ENCODE measurements at places on chromosomes 4 and X.

DNA sequence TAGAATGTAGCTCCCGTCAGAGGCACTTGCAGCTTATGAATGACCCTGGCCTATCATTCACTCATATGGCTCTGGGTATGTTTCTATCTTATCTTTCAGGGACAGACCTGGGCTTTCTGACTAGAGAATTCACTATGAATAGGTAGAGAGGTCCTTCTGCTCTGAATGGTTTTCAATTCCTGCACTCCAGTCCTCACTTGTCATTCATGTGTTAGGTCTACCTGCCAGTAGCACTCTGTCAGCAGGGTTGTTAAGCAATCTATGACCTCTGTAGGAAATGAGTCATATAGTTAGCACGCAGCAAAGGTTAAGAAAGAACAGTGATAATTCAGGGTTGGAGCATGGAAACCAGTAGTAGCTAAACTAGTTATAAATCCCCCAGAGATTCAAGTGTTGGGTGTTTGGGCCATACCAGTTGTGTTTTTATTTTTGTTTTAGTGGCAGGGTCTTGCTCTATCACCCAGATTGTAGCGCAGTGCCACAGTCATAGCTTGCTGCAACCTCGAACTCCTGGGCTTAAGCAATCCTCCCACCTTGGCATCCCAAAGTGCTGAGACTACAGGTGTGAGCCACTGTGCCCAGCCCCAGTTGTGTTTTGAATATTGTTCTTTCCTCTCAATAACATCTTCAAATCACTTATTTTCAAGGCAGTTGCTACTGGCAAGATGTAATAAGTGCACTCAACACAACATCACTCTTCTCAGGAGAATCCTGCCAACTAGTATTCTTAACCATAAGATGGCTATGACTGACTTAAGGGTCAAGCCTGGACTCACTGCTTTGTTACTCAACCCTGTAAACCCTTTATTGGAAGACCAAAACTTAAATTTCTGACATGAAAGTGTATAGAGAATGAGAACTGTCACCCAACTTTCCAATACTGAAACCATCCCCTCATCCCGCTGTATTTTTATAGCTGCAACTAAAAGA, 25.1 kb downstream of the ARL13A start:
- no peak for DNase-seq

GRCh38 chrX:114930227-114930626, 87.2 kb downstream of the IL13RA2 start:
- no peak for DNase-seq

GRCh38 chr4:129218360-129218759, 122.4 kb downstream of the C4orf33 start:
- no peak for DNase-seq

DNA sequence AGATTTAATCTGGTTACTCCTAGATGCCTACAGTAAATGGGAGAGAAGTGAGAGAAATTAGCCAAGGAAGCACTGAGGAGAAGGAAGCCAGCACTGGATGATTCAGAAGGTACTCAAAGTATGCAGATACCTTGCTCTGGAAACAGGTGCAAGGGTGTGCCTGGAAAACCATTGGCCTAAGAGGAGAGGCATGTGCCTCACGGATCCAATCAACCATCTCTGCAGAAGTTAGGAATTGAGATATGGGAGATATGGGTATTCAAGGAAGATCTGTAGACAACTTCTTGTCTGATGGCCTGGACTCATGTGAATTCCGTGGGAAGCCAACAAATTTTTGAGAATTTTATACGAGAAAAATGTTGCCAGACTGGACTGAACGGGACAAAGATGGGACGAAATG, 4.7 kb downstream of the H2BW1 start:
- no peak for DNase-seq

- peak; percentile 31 for DNase-seq
Measured at GRCh38 chrX:115940888-115941332, 229.6 kb upstream of the AGTR2 start.

DNA sequence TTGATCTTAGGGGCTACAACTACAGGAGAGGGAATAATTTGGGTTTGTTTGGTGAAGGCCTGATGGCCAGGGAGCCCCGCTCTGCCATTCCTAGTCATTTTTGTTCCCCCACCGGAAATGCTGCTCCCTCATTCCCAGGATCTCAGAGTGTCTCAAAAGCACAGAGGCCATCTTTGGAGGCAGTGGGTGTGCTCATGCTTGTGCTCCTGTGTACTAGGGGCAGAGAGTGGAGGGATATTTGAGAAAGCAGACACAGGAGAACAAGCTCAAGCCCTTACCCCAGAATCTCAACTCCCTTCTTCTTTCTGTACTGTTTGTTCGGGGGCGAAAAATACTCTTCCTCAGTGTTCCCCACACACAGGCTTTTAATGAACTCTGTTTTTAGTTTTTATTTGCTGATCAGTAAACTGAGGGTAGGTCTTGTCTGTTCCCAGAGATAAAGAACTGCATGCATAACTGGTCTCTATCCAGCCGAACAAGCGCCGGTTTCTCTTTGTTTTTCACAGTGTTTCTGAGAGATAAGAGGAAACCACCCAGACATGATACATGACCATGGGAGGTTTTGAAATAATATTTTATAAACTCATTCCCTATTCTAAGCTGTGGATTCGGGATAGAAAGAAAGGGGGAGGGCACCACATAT, 32.9 kb upstream of the XK start:
- no peak for DNase-seq

DNA sequence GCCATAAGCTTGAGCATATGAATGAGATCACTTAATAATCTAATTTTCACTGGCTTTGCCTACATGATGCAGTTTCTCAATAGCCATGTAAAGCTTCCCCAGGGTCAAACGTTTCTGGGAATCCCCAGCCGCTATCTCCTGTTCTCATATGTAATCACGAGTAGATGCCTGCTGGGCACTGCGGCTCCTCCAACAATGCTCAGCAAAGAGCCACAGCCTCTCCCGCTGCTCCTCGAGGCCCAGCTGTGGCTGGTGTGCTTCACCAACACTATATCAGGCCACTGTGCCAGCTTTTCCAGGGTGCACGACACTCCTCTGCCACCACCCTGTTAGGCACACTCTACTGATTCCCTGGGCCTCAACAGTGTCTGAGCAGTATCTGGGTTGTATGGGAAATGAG, 78.3 kb upstream of the RASGEF1B start:
- no peak for DNase-seq

- DNase-seq: no peak
Measured at GRCh38 chr4:94819371-94820168, 61.8 kb downstream of the BMPR1B start.

- no peak for DNase-seq
Measured at GRCh38 chrX:12994321-12994720, 19.4 kb downstream of the TMSB4X start.

- no peak for DNase-seq
Measured at GRCh38 chr4:1113311-1114009, at the start of gene RNF212. TSS of gene RNF212 (minus strand) at chr4:1113564. CDS start at chr4:1113464, 100 bp downstream.

DNA sequence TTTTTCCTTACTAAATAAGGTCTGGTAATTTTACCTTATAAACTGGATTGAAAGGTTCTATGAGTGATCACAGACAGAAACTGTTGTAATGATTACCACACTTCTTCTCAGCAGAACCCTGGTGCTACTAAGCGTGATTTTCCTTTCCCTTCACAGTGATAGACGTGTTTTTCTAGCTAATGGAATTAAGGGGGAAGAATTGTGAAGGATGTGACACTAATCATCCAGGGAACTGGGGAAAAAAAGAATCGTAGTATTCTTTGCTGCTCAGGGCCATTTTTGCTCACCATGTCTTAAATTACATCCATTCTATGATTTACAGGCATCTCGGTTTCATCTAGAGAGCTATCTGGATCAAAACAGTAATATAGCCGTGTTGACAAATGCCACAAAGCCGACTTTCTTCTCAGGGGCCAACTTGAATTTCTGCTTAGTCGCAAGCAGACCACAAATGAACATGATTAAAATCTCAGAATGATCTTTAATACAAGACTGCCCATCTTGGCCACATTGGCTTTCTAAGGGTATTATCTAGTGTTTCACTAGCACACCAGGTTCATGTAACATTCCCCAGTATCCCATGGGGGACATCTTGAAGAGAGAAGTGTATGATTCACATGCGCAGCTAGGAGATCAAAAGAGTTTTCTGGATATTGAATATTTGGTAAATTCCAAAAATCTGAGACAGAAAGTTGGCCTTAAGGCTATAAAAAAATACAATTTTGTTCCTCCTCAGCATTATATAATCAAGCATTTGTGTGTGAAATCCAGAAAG, 154.0 kb downstream of the UGT8 start:
- DNase-seq: no peak

- no peak for DNase-seq
Measured at GRCh38 chr4:89108091-89108490, 3.2 kb upstream of the TIGD2 start.

GRCh38 chr4:78480286-78480685, 71.3 kb upstream of the ANXA3 start:
- no peak for DNase-seq

DNA sequence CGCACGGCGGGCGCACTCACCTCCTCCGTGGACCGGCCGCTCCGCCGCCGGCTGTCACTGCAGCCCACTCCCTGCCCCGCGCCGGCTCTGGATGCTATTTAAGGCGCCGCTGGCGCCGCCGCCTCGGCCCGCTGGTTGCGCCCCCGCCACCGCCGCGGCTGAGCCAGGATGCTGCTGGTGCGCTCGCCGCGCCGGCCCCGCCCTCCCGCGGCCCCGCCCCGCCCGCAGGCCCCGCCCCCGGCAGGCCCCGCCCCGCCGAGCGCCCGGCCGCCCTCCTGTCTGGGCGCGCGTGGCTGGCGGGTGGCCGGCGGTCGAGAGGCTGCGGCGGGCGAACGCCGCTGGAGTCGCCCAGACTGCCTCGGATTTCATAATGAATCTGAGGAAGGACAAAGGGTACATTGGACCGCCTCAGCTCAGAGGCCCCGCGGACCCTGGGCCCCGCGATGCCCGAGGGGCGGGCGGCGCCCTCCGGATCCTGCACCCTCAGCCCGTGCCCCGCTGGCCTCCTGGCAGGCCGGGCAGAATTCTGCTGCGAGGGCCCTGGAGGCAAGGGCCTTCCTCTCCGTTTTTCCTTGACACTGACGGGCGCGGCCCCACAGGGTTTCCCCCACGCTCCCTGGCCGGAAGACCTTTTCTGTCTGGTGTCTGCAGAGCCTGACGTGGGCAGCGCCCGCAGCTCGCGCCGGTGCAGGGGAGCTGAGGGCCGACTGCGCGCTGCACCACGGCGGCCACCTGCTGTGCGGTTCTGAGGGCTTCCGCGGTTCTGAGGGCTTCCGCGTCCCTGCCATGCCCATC, at the start of gene ACSL1:
TSS of gene ACSL1 (minus strand) at position 73 of the 795 bp plus-strand sequence. CDS start 22,454 bp downstream, outside the sequence.
- peak; percentile 68 for DNase-seq

GRCh38 chr4:106671716-106672115, 303.1 kb upstream of the GIMD1 start:
- no peak for DNase-seq

- no peak for DNase-seq
Measured at GRCh38 chr4:99395595-99396364, 39.4 kb downstream of the ADH7 start.

GRCh38 chr4:105900541-105900940, 5.3 kb downstream of the NPNT start:
- no peak for DNase-seq

- DNase-seq: no peak
Measured at GRCh38 chr4:90165883-90166282, 38.7 kb downstream of the CCSER1 start.
